Heart left ventricle (tissue), 16 donors: ENCODE measurements at places on chromosomes 7 and 10. TPM values are rescaled to one million over a fixed set of nuclear protein-coding genes. Genes with fewer than 3 reads are reported as not detected.
A peak's percentile ranks its signal among the peaks of the same experiment; 100 is the strongest.

DNA sequence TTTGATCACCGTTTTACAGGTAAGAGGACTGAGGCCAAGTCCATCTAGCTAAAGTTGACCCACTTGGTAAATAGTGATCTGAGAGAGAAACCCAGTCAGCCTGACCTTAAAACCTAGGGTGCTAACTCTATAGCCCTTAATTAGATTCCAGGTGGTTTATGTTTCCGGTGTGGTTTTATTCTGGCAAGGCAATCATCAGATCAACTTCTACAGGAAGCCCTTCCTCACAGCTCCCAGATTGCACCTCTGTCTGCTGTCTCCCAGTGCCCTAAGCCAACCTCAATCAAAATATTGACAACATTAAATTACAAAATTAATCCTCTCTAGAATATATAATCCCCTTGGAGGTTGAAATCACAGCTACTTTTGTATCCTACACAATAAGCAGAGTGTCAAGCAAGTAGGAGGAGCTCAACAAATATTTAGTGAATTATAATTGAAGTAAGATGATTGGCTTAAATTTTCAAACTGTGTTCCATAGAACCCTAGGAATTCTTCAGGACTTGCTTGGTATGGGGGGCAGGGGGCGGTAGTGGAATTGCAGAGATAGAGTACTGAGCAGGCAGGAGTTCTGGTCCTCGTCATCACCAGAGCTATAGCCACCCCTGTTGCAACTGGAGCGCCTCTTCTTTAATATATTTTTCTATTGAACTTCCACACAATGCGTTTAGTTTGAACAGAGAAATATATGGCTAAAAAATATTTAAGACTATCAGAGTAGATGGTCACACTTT, 692.8 kb upstream of the LRRN3 start:
- no peak for DNase-seq

GRCh38 chr10:88670497-88670896, 6.3 kb downstream of the LIPF start:
- no peak for DNase-seq

DNA sequence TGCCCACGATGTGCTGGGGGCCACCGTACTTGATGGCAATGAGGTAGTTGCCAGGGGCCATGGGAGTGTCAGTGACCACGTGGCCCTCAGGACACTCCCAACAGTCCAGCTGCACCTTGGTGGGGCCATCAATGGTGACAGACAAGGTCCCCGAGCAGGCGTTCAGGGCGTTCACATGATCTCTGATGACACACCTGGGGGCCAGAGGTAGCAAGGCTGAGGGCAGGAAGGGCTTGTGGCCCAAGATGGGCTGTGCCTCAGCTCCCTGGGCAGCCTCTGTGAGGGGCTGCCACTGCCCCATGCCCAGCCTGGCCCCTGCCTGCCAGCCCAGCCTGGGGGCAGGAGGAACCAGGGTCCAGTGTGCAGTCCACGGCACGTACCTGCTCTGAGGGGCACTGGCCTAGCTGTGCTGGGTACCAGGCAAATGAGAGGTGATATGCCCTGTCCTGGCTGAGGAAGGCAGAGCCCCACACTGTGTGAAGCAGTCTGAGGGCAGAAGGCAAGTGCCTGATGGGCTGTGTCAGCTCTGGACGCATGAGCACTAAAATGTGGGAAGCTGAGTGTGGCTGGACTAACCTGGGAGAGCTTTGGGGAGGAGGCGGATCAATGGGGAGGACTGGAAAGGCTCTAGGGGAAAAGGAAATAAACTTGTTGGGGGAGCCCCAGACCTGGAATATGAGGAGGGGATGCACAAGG, 3.5 kb upstream of the KCP start:
- no peak for DNase-seq

GRCh38 chr10:24238519-24239247, 29.7 kb downstream of the KIAA1217 start:
- no peak for DNase-seq

- DNase-seq = no peak
These were observed 85.5 kb downstream of the GNAI1 start for GRCh38 chr7:80220022-80220634.

GRCh38 chr10:100735337-100736143, 9.8 kb upstream of the PAX2 start:
- no peak for DNase-seq

GRCh38 chr10:116324951-116325635, 845 bp downstream of the CCDC172 start:
- no peak for DNase-seq

DNA sequence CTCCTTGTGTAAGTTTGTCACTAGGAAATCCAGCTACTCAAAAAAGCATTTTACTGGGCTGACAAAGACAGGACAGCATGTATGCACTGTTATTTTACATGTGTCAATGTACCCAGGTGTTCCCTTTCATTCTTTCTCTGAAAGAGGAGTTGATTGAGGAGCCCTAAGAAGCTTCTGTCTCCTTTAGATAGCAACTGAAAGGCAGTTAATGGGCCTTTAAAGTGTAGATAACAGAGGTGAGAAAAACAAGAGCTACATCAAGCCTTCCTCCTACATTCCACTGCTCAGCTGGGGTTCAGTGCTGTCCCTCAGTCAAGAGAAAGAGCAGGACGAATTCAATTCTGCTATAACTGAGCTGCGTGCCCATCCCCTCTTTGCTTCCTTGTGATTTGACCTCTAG, 12.8 kb upstream of the WIPF3 start:
- DNase-seq = no peak

GRCh38 chr7:121084748-121085336, 96.3 kb downstream of the CPED1 start:
- DNase-seq = peak; percentile 28

GRCh38 chr7:45212606-45213005, 55.0 kb downstream of the RAMP3 start:
- no peak for DNase-seq

DNA sequence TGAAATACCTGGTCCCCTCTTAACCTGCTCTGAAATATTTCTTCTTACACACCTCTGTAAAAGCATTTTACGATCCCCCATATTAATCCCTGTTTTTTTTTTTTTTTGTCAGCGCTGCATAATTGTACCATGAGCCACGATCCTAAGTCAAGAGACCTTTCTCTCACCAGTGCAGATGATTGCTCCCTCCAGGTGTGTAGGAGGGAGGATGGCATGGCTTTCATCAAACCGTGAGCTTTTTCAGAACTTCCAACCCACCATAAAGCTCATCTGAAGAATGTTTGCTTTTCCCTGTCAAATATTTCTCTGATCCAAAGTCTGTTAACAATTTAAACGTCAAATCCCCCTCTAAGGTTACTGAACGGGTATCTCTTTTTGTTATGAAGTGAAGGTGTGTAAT, 28.2 kb upstream of the SEPHS1 start:
- DNase-seq = no peak

DNA sequence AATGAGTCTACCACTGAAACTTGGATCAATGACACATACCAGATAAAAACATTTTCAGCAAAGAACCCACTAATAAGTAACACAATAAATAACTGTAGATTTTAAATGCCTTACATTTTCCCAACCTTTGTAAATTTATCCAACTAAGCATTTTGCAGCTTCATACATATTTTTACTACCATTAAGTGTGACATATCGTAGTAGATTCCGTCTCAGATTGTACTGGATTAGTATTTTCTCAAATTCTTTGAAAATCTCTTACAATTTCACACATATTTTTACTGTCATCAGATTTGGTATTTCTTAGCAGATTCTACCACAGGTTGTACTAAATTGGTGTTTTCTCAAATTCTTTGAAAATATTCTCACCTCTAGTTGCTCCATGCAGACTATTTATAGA, 26.0 kb downstream of the CCDC71L start:
- no peak for DNase-seq

GRCh38 chr7:143265017-143265693, 1.9 kb downstream of the GSTK1 start:
- no peak for DNase-seq

DNA sequence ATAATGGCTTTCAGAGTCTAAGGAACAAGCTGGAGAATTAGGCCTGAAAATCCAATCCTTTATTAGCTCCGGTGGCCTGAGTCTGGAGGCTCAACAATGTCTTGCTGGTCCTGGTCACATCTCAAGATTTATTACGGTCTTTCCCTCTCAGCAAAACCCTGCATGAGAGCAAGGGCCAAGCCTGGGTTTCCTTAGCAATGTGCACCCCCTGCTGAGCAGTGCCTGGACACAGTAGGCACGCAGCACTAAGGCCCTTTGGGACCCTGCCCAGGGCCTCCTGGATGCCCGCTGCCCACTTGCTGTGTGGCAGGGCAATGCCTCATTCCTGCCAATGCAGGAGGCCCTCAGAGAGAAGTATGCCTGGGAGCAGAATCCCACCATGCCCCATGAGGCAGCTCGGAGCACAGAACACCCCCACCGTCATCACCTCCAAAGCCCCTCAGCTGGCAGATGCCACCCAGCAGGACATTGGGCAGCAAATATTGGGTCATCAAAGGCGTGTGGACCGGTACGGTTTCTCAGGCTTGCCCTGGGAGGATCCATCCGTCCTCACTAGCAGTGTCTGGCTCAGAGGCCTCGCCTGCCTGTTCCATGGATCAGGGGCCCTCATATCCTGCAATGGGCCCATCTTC, 156.4 kb downstream of the OAT start:
- DNase-seq = no peak

- DNase-seq = no peak
These were observed 852 bp downstream of the FOXI2 start for GRCh38 chr10:127737563-127738511.

DNA sequence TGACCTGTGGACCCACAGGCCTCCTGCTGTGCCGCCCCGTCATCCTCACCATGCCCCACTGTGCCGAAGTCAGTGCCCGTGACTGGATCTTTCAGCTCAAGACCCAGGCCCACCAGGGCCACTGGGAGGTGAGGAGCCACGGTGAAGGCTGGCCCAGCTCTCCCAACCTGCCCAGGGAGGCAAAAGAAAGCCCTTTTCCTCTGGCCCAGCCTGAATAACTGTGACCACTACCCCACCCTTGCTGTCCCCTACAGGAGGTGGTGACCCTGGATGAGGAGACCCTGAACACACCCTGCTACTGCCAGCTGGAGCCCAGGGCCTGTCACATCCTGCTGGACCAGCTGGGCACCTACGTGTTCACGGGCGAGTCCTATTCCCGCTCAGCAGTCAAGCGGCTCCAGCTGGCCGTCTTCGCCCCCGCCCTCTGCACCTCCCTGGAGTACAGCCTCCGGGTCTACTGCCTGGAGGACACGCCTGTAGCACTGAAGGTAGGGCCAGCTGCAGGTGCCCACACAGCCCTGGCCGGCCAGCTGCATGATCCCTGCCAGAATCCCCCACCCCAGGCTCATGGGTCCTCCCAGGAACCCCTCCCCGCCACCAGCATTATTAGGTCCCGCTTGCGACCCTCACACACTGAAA, 25.5 kb upstream of the SLC29A3 start:
- peak; percentile 48 for DNase-seq

DNA sequence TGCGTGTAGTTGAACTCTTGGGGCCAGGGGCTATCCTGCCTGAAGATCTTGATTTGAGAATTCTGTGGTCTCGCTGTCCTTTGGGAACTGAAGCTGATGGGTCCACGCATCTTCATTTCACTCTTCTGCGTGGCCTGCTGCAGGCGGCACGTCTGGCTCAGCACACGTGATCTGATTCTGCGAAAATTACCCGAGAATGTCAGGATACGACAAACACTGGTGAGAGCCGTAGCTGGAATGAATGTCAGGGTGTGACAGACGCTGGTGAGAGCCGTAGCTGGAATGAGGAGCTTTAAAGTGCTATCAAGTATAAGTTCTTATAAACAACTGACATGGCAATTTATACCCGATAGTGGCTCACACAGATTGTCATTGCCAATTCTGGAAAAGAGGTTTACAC, 44.6 kb upstream of the CFAP46 start:
- DNase-seq = no peak

- peak; percentile 68 for DNase-seq
These were observed 19.5 kb downstream of the WNT8B start for GRCh38 chr10:100482181-100482833.

DNA sequence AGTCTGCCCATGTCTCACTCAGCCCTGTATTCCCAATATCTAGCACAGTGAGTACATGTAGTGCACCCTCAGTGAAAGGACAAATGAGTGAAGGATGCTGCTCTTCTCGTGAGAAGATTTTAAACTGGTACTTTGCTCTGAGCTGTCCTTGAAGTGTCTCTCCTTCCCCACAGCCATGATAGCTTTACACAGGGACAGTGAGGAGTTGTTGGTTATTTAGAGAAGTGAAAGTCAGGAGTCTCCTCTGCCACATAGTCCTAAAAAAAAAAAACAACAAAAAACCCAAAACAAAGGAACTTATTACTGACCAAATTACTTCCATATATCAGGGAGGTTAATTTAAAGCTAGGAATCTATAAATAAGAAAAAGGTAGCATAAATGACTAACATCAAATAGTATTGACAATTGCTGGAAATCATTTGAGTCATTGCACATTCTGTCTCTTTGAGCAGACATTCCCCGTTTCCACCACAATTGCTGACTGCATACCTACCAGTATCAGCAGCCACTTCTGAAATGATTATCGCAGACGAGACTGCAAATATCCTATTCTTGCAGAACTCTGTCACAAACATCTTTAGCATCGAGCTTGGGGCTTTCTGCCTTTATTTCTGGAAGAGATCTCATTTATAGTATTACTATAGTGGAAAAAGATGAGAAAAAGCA, 202.1 kb downstream of the PTEN start:
- no peak for DNase-seq

DNA sequence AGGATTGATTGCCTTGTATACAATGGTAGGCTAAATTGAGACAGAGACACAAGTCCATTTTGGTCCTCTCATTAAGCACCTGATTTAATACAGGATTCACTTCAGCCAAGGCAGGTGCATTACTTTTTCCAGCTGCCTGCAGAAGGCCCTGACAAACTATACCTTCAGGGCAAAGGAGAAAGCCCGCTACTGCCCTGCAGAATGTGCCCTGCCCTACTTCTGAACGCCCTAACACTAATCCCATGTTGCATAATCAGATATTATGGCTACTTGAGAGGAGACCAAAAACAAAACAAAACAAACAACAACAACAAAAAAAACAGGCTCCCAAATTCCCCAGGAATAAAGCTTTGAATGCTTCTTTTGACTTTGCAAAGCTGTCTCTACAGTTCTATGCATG, 116.9 kb upstream of the ABI1 start:
- DNase-seq = no peak

The CYP3A7 gene
- total RNA-seq = not detected

The THAP5 gene
- total RNA-seq = 23.4 TPM

The KIAA1549 gene
- total RNA-seq = 1.8 TPM

The MINPP1 gene
- total RNA-seq = 6.7 TPM

The ANKRD26 gene
- total RNA-seq = 10.9 TPM

The ARHGEF5 gene
- total RNA-seq = 1.00 TPM

The CFAP58 gene
- total RNA-seq = 3.8 TPM

The PDE1C gene
- total RNA-seq = 201 TPM

The COBL gene
- 102 TPM for total RNA-seq

The POLR2J2 gene
- total RNA-seq = 0.79 TPM

The HNRNPF gene
- total RNA-seq = 65.1 TPM
